T-helper 17 cell (primary cell): ENCODE measurements at places on chromosomes 4 and X. TPM values are rescaled to one million over a fixed set of nuclear protein-coding genes. Genes with fewer than 3 reads are reported as not detected.

GRCh38 chrX:27660878-27661277 lies 70.7 kb downstream of the DCAF8L2 start:
- DNase-seq, result no peak
- H3K4me3 ChIP-seq, result no peak overlapping the region
- H3K27me3 ChIP-seq, result no peaks in the 10 kb centered on the region
- H3K36me3 ChIP-seq, result no peaks in the 10 kb centered on the region
- H3K4me1 ChIP-seq, result no peaks in the 10 kb centered on the region
- no peak overlapping the region for H3K27ac ChIP-seq

Gene MAGEA8
- total RNA-seq, result not detected

DNA sequence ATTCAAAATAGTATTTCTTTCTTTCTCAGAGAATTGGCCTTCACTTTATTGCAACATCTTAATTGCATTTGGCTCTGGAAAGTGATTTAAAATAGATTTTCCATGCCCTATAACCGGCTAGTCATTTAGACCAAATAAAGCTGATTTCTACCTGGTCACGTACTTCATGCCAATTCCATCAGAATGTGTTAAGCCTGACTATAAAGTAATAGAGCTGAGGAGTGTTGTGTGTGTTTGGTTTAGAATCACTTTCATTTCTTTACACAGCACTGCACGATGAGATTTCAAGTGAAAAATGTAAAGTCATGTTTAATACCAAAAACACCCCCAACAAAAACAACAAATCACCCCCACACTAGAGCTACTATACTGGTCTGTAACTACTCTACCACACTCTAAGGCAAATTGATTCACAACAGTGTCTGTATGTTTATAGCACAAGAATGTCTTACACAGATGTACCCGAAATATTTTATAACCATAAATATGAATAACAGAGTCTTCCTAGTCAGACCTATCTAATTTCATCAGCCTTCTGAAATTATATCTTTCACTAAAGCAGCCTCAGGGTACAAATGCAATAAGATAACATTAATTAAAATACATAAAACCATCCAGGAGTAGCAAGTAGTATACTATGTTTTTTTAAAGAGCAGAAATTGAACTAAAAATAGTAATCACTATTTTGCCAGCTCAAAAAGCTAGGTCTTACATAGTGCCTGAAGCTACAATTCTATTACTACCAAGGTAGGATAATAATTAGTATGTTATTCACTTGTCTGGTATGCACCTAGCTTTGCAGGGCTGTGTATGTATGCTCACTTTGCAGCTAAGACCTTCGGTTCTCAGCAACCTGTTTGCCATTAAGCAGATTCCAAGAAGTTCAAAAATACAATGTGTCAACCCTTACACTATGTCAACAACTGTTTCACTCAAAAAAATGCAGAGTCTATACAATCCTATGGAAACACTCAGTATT lies 28.4 kb downstream of the APBB2 start:
- H3K36me3 ChIP-seq, result no peaks in the 10 kb centered on the region
- H3K4me1 ChIP-seq, result no peaks in the 10 kb centered on the region
- no peak overlapping the region for H3K4me3 ChIP-seq
- H3K27ac ChIP-seq, result no peak overlapping the region

Gene CXorf51B
- not detected for total RNA-seq

DNA sequence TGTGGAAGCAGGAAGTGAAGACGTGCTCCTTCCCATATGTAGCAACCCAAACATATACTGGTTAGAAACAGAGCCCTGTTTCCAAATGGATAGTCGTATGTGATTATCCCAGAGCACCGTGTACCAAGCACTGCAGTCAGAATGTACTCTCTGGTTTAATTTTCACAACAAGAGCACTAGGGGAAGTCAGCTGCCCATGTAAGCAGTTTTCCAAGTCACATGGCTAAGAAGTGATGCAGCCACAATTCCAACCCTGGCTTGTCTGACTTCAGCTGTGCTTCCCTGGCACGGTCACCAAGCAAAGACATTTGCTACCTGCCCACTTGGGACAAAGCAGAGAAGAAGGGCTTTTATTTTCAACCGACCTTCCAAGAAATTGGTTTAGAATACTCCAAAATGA lies 28.2 kb upstream of the CEP135 start:
- H3K27me3 ChIP-seq, result no peaks in the 10 kb centered on the region
- no peaks in the 10 kb centered on the region for H3K36me3 ChIP-seq
- no peaks in the 10 kb centered on the region for H3K4me1 ChIP-seq
- H3K4me3 ChIP-seq, result no peak overlapping the region
- DNase-seq, result no peak
- H3K27ac ChIP-seq, result no peak overlapping the region

Gene TIGD2
- total RNA-seq, result 3.1 TPM

DNA sequence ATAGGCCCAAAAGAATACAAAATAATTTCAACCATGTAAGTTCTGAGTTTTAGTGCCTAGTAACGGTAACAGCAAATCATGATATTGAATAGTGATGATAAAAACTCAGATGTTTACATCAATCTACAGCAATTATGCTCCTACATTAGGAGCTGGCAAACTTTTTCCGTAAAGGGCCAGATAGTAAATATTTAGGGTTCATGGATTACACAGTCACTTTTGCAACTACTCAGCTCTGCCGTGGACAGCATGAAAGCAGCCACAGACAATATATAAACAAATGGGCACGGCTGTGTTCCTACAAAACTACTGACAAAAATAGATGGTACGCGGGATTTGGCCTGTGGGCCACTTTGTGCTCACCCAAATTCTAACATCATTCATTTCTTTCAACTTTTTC lies 167.8 kb upstream of the NAP1L5 start:
- no peaks in the 10 kb centered on the region for H3K4me1 ChIP-seq
- H3K4me3 ChIP-seq, result no peak overlapping the region
- H3K36me3 ChIP-seq, result no peaks in the 10 kb centered on the region
- no peak for DNase-seq
- peaks cover 7% of the 10 kb centered on the region for H3K27me3 ChIP-seq

Gene CCKAR
- not detected for total RNA-seq

DNA sequence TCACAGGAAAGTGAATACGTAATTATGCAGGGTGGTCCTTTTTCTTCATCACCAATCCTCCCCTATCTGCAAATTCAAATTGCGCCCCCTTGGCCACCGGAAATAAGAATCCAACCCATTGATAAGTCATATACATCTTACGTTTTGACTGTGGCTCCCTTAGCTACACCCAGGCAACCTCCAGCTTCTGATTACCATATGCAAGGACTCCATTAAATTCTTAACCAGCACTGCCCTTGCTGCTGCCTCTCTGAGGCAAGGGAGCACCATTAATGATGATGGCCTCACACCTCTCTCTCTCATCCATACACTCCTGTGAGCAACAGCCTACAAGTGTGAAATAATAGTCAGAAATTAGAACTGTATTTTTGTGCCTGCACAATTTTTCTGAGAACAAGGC lies 106.0 kb upstream of the NOCT start:
- no peak for DNase-seq
- H3K27ac ChIP-seq, result peak overlapping the region; percentile 43
- no peaks in the 10 kb centered on the region for H3K36me3 ChIP-seq
- H3K4me3 ChIP-seq, result no peak overlapping the region

GRCh38 chr4:147447786-147448185 lies 33.1 kb upstream of the EDNRA start:
- no peaks in the 10 kb centered on the region for H3K36me3 ChIP-seq
- H3K4me1 ChIP-seq, result no peaks in the 10 kb centered on the region
- no peaks in the 10 kb centered on the region for H3K27me3 ChIP-seq
- no peak for DNase-seq
- no peak overlapping the region for H3K4me3 ChIP-seq
- no peak overlapping the region for H3K27ac ChIP-seq

GRCh38 chr4:24477919-24478318 lies 106.4 kb downstream of the DHX15 start:
- DNase-seq, result no peak
- H3K4me3 ChIP-seq, result no peak overlapping the region
- no peak overlapping the region for H3K27ac ChIP-seq

- no peak overlapping the region for H3K4me3 ChIP-seq
- H3K27me3 ChIP-seq, result no peaks in the 10 kb centered on the region
- H3K36me3 ChIP-seq, result peaks cover 2% of the 10 kb centered on the region
- no peak overlapping the region for H3K27ac ChIP-seq
- H3K4me1 ChIP-seq, result no peaks in the 10 kb centered on the region
These were observed 121.2 kb upstream of the STX18 start for GRCh38 chr4:4663028-4663427.

DNA sequence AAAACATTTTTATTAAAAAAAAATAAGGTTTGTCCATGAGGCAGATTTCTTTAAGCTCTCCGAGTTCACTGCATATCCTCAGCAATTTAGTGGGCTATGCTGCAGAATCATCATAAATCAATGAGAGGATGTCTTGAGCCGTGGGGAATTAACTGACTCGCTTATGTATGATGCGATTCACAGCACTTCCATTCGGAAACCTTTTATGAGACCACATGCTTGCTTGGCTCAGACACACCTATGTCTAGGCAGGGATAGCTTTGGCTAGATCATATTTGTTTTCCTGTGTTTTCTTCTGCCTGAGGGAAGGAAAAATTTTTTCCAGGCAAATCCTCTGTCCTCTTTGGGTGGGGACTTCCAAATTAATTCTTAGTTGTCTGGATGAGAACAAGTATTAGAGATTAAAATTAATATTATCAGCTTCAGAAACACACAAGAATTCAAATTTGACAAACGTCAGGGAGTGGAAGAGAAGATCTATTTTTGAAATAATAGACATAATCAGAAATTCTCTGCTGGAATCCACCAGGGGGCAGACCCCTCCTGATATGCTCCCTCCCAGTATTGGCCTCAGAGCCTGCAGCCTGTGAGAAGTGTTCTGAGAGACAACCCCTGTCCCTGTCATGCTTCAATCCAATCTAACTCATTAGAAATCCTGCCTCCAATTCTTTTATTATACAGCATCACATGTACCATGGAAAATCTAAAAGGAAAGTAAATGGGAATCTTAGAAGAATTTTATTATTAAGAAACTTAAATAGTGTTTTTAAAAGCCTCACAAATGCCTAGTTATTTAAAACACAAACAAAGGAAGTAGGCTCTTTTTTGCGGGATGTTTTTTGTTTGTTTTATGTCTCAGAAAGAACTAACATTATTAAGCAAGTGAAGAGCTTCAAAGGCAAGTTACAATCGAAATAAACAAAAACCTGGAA lies 345.1 kb upstream of the TACR3 start:
- no peaks in the 10 kb centered on the region for H3K36me3 ChIP-seq
- no peak overlapping the region for H3K27ac ChIP-seq
- H3K4me1 ChIP-seq, result no peaks in the 10 kb centered on the region

DNA sequence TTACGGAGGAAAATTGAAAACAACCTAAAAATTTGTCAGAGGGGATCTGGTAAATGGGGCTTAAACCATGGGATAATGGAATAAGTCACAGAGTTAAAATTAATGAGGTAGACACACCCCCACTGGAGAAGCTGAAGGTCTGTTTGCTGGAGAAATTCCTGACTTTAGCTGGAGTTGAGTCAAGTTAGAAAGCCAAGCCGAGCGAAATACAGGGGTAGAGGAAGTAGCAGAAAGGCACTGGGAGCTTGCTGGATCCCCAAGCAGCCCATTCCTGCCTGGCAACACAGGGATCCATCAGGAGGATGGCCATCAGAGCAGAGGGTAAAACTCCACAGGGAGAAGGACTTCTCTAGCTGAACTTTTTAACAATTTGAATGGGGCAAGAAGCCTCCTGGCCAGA lies 163.8 kb downstream of the ATRX start:
- H3K27ac ChIP-seq, result no peak overlapping the region
- no peak overlapping the region for H3K4me3 ChIP-seq
- H3K4me1 ChIP-seq, result peaks cover 17% of the 10 kb centered on the region
- DNase-seq, result no peak

Gene RIPPLY1
- total RNA-seq, result not detected

GRCh38 chrX:100747090-100747489 lies 15.2 kb upstream of the SYTL4 start:
- no peak for DNase-seq
- no peaks in the 10 kb centered on the region for H3K4me1 ChIP-seq

DNA sequence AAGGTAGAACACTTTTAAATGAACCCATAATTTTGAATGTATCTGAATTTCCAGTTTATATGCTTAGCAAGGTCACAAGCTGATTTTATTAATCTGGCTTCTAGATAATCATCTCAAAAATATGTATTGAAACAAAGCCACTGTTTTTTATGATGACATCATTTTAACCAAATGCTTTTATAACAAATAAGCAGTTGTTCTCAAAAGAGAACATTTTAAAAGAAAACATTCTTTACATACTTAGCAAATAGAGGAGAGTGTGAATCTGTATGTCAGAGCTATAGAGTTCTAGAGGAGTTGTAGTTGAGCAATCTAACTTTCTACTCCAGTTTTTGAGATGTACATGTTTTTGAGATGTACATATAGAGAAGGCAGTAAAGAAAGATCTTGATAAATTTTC lies 42.5 kb downstream of the LAMP2 start:
- H3K27me3 ChIP-seq, result no peaks in the 10 kb centered on the region
- no peak for DNase-seq
- peak overlapping the region; percentile 41 for H3K27ac ChIP-seq
- H3K4me1 ChIP-seq, result peaks cover 15% of the 10 kb centered on the region

- peaks cover 41% of the 10 kb centered on the region for H3K27me3 ChIP-seq
- no peak overlapping the region for H3K4me3 ChIP-seq
- H3K4me1 ChIP-seq, result peaks cover 9% of the 10 kb centered on the region
- H3K36me3 ChIP-seq, result peaks cover 6% of the 10 kb centered on the region
- no peak for DNase-seq
These were observed 22.0 kb upstream of the TRPC3 start for GRCh38 chr4:121973816-121974215.

Gene TEX11
- total RNA-seq, result not detected

Gene NDST4
- total RNA-seq, result not detected

DNA sequence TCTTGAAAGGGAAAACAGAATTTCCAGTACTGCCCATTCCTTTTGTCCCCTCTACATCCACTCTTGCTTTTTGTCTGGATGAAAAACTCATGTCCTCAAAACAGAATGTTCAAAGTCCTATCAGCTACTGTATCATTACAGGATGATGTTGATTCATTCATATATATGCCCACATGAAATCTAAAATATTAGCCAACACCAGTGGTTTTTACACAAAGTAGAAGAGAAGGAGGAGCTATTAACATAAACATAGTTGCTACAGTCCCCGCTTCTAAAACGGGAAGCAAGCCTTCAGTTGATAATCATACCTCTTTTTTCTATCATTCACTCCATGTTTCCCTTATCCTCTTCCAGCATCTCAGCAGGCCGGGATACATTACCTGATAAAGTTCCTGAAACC lies 7.7 kb upstream of the THOC2 start:
- no peak overlapping the region for H3K4me3 ChIP-seq
- no peak for DNase-seq
- no peaks in the 10 kb centered on the region for H3K36me3 ChIP-seq
- H3K27me3 ChIP-seq, result no peaks in the 10 kb centered on the region
- H3K27ac ChIP-seq, result no peak overlapping the region
